ENCODE measurements at places on chromosomes 12 and 14. TPM values are rescaled to one million over a fixed set of nuclear protein-coding genes. Genes with fewer than 3 reads are reported as not detected.

The C12orf50 gene
- total RNA-seq = not detected

The RHOJ gene
- total RNA-seq = 0.49 TPM

The TPH2 gene
- total RNA-seq = not detected

The SLC25A47 gene
- 1.0 TPM for total RNA-seq

The NXPH4 gene
- total RNA-seq = not detected

The KRT2 gene
- total RNA-seq = not detected

The FOXG1 gene
- not detected for total RNA-seq

The FOXJ2 gene
- total RNA-seq = 2.2 TPM

The GSC gene
- total RNA-seq = not detected

The TMEM253 gene
- 0.29 TPM for total RNA-seq

The NINJ2 gene
- 0.94 TPM for total RNA-seq

The OR11H7 gene
- total RNA-seq = not detected

The PMEL gene
- total RNA-seq = 0.49 TPM

The IAPP gene
- total RNA-seq = not detected

The TDRD9 gene
- not detected for total RNA-seq

The KCNC2 gene
- not detected for total RNA-seq

The ATG14 gene
- total RNA-seq = 9.1 TPM

Data from HepG2 (cell line).